ENCODE measurements at places on chromosomes 12 and 14.

- no peak for DNase-seq
Measured at GRCh38 chr12:99111600-99111999, 466.5 kb downstream of the APAF1 start.

GRCh38 chr14:89549381-89550125 lies 132.5 kb upstream of the FOXN3 start:
- DNase-seq: no peak

- no peak for DNase-seq
Measured at GRCh38 chr12:16359512-16360491, 12.4 kb downstream of the MGST1 start.

DNA sequence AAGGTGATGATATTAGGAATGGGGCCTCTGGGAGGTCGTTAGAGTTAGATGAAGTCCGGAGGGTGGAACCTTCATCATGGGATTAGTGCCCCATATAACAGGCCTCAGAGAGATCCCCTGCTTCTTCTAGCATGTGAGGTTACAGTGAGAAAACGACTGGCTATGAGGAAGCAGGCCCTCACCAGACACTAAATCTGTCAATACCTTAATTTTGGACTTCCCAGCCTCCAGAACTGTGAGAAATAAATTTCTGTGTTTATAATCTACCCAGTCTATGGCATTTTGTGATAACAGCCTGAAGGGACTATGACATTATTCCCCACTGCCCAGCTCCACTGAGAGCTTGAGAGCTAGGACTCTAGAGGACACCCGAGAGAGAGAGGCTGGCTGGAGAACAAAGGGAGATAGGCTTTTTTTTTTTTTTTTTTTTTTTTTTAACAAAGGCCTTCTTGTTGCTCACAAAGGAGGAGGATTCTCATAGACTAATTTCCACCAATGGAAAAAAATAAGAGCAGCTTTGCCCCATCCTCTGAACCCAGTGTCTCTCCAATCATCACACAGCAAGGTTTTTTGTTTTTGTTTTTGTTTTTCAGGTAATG lies 87.8 kb upstream of the EEA1 start:
- no peak for DNase-seq

DNA sequence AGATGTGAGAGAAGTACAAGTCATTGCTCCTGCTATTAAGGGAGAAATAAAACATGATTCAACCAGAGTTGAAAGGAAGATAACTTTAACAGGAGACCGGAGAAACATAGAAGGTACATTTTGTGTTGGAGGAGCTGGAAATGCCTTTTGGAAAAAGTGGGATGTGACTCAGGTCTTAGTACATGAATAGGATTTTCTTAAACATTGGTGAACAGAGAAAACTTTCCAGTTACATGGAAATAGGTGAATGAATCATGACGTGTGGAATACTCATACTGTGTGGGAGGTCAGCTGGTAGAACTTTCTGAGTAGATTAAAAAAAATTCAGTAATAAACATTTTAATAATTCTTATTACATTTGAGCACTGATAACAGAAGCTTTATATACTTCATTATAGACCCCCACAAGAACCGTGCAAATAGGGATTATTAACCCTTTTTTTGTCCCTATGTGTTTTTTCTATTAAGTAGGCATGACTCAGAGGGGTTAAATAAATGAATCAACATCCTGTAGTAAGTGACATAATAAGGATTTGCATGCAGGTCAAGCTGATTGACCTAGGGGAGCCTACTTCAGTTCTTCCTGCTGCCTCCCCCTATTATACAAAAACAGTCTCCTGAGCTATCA lies 710.5 kb downstream of the NOVA1 start:
- DNase-seq: no peak
